ENCODE measurements at places on chromosomes 2 and 18.

GRCh38 chr18:60746919-60747318 is 374.3 kb upstream of the MC4R start:
- DNase-seq, result no peak

DNA sequence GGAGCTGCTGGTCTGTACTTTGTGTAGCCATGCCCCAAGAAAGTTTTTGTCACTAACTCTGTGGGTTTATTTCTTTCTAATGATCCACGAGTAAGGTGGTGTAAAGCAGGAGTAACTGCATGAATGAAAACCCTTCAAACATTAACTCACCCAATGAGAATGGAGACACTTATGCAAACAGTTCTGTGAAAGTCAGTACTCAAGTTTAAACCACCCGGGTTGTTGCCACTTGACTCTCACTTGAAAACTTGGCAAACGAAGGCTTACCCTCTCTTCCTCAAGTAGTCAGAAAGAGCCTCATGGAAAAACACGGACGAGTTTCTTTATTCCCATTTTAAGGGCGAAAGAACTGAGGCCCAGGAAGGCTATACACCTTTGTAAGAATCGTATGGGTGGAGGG is 117.5 kb downstream of the MMADHC start:
- no peak for DNase-seq

DNA sequence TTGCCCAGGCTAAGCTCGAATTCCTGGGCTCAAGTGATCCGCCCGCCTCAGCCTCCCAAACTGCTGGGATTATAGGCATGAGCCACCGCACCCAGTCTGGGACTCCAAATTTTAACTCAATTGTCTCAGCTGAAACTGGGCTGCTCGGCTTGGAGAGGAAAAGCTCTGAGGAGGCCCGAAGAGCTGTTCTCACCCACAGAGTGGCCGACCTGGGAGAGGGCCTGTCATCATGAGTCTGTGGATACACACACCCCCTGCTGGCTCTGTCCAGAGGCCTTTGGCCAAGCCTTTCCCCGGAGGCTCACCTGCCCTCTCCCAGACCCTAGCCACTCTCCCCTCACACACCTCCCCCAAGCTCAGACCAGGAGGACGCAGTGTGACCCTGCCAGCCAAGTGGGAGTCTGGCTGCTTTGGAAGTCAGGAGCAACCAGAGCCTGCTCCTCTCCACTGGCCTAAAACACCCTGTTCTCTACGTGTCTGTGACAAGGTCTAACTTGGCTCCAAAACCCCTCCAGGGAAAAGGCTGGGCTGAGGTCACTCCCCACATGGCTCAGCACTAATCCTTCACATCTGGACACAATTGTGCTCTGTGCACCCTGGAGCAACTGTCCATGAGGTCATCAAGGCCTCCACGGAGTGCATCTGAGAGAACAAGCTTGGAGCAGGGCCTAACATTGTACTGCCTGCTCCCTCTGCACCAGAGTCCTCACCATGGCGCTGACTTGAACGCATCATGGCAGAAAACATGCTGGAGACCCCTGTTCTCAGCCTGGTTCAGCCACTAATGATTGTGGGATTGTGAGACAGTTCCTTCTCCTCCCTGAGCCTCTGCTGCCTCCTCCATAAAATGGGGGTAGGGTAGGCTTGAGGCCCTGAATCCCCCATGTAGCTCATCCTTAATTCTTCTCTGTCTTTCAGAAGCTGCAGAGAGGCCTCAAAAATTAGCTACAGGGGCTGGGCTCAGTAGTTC is 49.9 kb upstream of the RAB6C start:
- DNase-seq, result peak; percentile 91

DNA sequence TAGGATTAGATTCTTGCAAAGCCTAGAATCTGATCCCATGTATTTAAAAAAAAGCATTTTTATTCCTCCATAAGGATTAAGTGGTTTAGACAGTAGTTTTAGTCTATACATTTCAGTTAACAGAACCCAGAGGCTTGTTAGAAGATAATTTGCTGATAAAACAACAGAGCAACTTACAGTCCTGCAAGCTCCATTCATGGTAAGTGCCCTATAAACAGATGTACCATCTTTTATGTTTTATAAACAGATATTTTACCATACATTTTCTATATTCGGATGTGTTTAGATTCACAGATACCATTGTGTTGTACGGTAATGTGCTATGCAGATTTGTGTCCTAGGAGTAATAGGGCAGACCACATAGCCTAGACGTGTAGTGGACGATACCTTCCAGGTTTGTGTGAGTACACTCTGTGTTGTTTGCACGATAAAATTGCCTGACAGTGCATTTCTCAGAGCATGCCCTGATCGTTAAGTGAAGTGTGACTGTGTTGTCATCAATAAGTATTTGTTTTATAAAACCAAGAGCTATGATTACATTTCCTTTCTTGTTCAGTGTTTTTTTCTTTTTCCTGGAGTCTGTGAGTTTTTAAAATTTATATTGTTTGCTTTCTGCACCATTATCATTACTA is 54.2 kb downstream of the CERS6 start:
- DNase-seq, result no peak

DNA sequence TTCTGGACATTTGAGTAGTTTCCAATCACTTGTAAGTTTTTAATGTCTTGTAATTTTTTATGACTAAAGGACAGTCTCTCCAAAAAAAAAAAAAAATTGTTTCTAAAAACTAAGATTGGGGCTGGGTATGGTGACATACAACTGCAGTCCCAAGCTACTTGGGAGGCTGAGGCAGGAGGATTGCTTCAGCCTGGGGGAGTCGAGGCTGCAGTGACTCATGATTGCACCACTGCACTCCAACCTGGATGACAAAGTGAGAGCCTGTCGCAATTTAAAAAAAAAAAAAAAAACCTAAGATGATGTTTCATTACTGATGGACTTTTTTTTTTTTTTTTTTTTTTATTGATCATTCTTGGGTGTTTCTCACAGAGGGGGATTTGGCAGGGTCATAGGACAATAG is 34.4 kb upstream of the PKDCC start:
- no peak for DNase-seq

DNA sequence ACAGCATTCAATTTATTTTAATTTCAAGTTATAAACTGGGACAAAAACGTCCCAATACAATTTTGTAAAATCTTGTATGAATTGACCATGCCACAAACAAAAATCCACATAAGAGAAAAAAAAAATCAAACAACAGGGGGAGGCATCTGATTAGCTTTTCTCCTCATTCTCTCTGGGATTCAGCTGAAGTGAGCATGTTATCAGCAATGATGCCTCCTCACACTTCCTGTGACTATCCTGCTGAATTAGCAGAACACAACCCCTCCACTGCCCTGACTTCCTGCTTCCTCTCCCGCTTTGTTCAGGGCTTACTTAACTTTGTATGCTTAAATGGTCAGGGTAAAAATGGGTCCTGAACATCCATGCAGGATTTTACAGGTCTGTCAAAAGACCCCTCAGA is 132.2 kb upstream of the ITGB6 start:
- DNase-seq, result no peak

DNA sequence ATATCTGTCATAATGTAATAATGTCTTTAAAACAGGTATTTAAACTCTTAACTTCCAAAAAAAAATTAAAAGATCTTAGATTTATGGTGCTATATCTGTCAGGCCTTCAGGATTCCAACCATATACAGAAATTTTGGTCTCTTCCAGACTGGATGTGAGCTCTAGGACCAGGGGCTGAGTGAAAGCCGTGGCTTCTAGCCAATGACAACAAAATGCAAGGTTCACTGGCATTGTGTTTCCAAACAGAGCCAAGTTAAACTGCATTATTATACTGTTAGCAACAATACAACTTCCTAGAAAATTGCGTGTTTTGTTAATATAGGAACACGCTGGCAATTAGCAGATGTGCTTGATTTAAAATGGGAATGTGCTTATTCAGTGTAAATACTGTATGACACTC is 809.8 kb upstream of the SOX11 start:
- DNase-seq, result no peak

DNA sequence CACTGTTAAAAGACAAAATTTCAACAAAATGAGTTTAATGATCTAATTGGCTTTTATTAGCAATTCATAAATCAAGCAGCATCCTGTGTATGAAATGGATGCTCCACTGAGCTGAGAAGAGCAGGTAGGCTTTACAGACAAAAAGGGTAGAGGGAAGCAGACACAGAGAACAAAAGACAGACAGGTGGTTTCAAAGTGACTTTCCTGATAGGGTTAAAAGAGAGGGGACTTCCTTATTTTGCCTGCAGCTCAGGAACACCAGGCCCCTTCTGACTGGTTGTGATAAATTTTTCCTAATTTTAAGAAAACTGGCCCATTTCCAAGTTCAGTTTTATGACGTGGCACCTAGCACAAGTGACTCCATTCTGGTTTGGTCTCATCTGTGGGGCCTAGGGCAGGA is 11.9 kb downstream of the TEX51 start:
- no peak for DNase-seq

GRCh38 chr2:239305771-239306170 is 95.0 kb downstream of the HDAC4 start:
- DNase-seq, result no peak

DNA sequence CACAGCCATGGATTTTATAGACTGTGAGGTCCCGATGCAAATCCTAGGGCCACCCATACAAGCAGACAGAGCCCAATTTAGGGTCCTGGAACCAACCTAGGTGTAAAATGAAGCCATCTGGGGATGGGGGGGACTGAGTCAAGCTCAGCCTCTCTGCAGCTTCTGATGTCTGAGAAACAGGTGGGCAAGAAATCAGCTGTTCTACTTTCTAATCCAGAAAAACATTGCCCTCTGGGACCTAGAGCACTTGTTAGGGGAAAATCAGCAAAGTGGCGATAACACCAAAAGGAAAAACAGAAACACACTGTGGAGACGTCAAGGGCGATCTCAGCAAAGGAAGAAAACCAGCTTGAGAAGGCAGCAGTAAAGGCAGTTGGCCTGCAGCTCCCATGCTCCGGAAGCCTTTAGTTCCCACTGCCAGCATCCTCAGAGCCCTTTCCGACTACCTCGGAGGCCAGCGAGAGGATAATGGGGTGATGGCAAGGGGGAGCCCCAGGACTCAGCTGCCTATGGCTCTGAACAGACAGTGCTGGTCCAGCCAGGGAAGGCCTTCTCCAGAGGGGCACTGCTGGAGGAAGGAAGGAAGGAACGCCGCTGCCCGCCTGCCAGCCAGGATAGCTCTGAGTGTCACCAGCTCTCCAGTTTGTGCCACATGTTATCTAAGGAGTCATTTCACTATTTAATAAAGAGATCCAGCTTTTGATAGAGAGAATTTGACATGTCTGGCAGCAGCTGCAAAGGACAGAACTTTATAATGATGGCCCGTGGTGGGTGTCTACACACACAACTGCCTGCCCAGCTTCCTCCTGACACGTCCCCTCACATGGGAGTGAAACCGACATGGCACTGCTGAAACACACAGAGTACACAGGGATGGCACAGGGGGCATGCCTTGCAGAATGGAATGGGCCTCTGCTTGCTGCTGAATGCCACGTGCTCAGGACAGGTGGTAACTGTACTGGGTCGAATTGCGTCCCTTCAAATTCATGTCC is 37.7 kb downstream of the HS1BP3 start:
- no peak for DNase-seq

DNA sequence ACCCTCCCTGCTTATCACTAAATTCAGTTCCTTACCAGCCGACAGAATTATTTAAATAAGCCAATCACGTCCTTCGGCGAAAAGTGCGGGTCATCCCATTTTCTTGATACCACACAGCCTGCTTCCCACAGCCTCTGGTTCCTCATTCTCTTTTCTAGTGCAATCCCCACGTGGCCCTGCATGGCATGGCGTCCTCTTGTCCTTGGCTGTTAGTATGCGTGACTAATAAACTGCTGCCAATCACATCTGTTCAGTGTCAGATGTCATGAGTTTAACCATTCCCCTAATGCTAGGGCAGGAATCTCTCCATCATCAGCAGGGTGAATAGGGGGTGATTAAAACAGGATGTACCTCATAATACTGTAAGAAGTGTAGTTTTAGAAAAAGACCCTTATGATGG is 62.8 kb upstream of the TSPYL6 start:
- DNase-seq, result no peak

- no peak for DNase-seq
These were observed 8.7 kb upstream of the ALS2 start for GRCh38 chr2:201789395-201789794.

DNA sequence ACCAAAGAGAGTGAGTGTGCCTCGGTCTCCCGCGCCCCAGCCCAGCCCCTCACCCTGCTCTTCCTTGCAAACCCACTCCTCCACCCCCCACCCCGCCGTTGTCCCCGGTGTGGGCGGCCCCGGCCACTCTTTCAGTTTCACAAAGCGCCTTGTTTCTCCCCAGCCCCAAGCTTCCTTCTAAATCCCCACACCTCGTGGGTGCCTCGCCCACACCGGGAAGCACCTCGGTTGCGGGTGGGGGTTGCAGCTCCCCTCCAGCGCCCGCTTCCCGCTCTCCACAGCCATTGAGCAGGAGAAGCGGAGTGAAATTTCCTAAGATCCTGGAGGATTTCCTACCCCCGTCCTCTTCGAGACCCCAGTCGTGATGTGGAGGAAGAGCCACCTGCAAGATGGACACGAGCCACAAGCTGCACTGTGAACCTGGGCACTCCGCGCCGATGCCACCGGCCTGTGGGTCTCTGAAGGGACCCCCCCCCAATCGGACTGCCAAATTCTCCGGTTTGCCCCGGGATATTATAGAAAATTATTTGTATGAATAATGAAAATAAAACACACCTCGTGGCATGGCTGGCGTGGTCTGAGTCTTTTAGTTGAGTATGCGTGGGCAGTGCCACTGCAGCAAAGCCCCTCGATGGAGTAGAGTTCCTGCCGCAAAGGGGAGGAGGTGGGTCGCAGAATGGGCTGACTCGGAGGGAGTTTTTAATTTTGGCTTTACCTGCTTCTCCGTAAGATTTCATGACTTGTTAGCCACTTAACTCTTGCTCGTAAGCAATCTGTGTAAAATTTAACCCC is 848 bp downstream of the TMSB10 start:
- no peak for DNase-seq

DNA sequence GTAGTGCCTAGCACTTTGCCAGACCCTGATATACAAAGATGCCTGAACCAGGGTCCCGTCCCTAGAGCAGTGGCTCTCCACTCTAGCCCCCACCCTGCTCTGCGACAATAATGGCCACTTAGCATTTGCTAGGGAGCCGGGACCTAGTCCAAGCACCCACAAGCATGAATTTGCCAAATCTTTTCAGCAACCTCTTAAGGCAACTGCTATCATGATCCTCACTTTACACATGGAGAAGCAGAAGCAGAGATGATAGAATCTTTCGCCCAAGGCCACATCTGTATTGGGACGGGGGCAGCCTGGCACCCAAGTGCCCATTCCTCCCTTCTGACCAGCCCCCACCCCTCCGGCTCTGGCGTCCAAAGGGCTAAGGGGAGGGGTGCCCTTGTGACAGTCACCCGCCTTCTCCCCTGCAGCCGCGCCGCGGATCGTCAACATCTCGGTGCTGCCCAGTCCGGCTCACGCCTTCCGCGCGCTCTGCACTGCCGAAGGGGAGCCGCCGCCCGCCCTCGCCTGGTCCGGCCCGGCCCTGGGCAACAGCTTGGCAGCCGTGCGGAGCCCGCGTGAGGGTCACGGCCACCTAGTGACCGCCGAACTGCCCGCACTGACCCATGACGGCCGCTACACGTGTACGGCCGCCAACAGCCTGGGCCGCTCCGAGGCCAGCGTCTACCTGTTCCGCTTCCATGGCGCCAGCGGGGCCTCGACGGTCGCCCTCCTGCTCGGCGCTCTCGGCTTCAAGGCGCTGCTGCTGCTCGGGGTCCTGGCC is 13.0 kb downstream of the SIGLEC15 start:
- DNase-seq, result no peak
